H1 (cell line): ENCODE measurements at places on chromosomes 4 and X.

DNA sequence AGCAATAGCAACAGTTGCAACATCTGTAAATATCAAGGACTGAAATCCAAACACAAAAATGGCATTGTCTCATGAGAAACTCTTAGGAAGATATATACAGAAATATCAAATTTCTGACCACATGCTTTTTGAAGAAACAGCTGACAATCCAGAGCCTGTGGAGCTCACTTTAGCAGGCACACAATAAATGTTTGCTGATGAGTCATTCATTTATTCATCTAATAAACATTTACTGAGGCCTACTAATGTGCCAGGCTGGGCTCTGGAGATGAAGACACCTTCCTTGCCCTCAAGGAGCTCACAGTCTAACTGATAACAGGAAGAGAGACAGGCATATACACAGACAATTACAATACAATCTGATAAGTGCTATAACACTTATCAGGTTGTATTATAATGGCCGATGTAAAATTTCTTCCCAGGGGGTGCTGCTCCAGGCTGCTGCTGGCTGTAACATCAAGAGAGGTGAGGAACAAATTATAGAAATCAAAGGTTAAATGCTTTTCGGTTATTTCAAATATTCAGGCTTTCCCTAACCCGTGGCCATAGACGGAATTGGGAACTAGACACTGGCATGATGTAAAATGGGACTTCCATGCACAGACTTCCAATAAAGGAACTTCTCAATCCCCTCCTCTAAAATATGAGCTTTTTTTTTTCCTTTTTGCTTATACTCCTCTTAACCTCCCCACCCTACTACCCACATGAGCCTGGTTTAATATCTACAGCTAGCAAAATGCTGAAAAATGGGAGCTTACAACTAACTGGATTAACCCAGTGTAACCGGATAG, 16.8 kb upstream of the ZCCHC13 start:
- DNase-seq: no peak

DNA sequence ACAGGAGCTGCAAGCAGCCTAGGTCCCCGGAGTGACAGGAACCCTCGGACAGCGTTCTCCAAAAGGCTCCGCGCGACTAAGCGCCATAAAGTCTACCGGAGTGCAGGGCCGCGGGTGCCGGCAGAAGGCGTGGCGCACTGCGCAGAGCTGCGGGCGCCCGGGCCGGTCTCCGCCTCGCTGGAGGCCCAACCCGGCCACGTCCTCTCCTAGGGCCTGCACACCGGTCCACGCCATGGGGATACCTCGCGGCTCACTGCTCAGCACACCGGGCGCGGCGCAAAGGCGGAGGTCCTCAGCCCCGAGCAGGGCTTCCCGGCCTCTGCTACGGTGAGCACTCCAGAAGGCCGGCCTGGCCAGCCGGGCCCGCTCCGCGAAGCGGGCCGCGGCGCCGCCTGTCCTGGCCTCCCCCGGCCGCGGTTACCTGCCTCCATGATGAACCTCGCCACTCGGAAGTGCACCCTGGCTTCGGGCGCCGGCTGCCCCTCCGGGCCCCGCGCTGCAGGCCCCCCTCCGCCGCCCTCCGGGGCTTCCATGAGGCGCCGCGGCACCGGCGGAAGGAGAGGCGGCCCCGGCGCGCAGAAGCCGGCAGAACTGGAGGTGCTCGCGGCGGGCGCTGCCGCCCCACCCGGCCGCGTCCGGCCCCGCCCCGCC, at the start of gene CCNQ:
TSS of gene CCNQ (minus strand) at position 599 of the 651 bp plus-strand sequence. CDS start at position 533, 66 bp downstream.
- DNase-seq: no peak

- DNase-seq: no peak
Observed at GRCh38 chr4:110638089-110638746, 15.3 kb upstream of the PITX2 start.

GRCh38 chr4:183610613-183611012, 48.4 kb downstream of the RWDD4 start:
- DNase-seq: no peak

GRCh38 chr4:118904935-118905334, 16.3 kb downstream of the SYNPO2 start:
- DNase-seq: no peak
